Naive B cell (primary cell): ENCODE measurements at places on chromosomes 2 and 18. TPM values are rescaled to one million over a fixed set of nuclear protein-coding genes. Genes with fewer than 3 reads are reported as not detected.

UGT1A1 gene
- polyA plus RNA-seq = not detected

GLB1L gene
- polyA plus RNA-seq = 1.00 TPM

BMP10 gene
- polyA plus RNA-seq = not detected

NEU2 gene
- polyA plus RNA-seq = not detected

CACNB4 gene
- not detected for polyA plus RNA-seq

SPRED2 gene
- polyA plus RNA-seq = 2.4 TPM

MC5R gene
- polyA plus RNA-seq = not detected

DNA sequence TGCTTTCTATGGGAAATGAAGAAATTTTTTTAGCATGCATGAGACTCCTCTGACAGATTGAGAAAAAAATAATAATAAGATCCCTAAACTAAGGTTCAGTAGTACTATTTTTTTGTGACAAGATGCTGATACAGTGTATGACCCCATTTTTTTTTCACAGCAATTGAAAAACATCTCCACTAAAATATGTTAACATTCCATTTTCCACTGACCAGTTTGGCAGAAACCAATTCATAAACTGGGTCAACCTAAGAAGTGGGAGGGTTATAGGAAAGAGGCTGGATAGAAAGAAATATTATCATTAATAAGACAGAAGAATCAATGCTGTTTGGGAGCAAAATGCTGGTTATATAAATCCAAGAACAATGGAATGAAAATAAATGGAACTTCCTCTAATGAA, 182.7 kb downstream of the ANTXR1 start:
- no peak for DNase-seq

GRCh38 chr2:218733171-218734021, 22.8 kb downstream of the TTLL4 start:
- no peak for DNase-seq

DNA sequence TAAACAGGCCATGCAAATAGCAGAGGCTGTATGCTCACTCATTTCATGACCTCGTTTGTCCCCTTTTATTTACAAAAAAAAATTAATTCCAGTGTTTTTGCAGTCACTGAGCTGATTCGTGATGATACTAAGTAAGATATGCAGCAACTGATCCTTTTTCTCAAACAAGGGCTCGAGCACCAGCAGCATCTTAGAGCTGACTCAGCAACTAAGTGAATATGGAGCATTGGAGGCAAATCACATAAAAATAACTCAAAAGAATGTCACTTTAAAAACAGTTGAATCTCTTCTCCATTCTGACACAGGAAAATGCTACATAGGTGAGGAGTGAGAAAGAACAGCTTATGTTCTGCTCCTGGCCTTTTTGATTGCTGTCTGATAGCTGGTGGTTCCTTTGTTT, 152.8 kb downstream of the ABCA12 start:
- DNase-seq = no peak

DNA sequence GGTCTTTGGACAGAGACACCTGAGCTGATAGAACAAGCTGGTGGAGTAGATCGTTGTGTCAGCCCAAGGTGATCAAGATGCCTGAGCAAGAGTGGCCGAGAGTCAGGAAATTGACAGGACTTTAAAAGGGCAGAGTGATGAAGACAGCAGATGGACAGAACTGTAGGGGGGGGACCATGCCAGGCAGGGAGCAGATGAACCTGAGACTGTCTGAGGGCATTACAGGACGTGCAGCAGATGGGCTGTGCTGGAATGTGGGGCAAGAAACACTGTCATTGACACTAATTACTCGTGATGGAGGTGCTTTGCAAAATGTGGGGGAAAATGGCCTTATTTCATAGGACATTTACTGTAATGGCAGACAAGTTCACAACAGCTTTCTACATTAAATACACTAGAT, 225.0 kb downstream of the THSD7B start:
- DNase-seq = no peak

- no peak for DNase-seq
Measured at GRCh38 chr2:107825206-107825563, 1.5 kb upstream of the RGPD4 start.

DNA sequence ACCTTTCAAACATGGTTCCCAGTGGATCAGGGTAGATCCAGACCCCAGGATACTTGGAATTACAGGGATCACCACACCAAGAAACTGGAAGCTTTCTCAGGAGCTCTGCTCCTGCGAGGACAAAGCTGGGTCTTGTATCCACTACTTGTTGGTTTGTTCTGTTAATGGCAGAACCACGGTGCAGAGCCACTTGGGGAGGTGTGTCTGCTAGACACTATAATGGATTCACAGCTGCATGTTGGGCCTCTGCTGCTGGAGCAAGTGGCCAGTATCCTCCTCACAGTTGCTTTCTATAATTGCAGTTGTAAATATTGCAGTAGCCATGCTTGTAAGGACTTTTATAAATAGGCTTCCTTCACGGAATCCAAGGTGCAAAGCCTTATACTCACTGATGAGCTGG, 12.9 kb downstream of the FOSL2 start:
- no peak for DNase-seq

DNA sequence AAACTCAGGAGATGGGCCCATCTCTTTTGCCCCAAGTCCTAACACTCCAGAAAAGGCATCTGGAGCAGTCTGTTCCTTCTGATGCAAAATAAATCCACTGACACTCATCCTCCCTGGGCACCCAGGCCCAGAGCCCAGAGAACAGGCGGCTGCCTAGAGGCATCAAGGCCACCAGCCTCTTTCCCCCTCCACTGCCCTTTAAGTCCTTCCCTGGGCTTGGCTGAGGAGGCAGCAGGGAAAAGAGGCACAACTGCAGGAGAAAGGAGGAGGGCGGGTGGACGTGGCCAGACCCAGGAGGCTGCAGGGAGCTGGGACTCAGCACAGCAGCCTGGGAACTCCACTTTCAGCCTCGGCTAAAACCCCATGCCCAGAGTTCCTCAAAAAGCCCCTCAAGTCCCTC, 99.7 kb upstream of the ID2 start:
- DNase-seq = no peak

GRCh38 chr2:161703863-161704262, 79.6 kb downstream of the SLC4A10 start:
- no peak for DNase-seq

DNA sequence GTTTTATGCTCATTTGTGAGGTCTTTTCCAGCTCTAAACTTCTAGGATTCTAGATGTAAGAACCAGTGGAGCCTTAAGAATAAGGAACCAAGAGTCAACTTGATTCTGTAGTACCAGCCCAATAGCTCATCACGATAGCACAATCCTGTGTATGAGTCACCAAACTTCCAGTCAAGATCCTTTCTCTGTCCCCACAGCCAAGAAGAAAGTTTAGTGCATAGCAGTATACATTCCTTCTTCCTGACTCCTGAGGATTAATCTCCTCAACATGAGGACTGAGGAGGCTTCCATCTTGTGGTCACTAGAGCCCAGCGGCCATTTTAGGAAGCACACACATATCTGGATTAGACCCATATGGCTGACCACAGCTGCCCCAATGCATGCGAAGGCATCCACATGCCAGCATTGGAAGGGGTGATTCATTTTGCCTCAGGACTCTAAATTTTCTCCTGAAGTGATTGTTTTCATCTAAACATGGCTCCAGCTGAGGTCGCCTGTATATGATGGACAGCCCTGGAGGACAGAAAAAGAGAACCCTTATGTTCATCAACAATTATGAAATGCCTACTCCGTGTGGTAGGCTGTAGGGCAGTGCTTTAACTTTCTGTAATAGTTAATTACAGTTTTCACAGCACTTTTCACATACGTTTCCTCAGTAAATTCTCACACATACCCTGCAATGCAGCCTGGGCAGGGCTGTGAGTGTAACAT, 53.5 kb downstream of the RASGRP3 start:
- no peak for DNase-seq

DNA sequence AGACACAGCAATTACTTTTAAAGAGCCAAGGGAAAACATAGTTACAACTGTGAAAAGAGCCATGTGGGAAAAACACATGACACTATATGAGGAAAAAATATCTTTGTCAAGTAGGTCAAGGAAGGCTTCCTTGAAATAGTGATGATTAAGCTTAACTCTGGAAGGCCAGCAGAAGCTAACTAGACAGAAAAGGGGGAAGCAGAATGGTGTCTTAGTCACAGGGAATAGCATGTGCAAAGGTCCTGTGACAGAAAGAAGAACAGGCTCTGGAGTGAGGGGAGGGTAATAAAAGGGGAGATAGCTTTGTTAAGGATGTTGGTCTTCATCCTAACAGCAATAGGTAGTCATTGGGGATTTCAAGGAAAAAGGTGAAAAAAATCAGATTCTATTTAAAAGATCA, 64.0 kb downstream of the ARHGAP25 start:
- DNase-seq = no peak

GRCh38 chr2:203261326-203262159, 22.7 kb downstream of the CYP20A1 start:
- no peak for DNase-seq

DNA sequence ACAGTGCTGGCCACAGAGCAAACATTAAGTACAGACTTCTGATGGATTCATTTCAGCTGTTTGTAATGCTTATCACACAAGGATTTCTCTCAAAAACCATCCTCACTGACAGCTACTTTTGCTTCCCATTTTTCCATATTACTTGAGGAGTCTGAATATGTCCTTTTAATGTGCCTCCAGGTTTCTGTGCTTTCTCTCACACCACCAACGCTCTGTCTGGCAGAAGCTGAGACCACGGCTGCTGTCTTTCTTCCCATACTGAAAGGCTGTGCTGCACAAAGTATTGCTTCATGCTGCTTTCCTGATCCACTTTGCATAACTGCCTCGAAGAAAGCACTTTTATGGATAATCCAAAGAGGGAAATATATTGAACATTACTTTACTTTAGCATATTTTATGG, 312.1 kb upstream of the ZEB2 start:
- DNase-seq = no peak

GRCh38 chr18:35729991-35730668, 148.6 kb downstream of the GALNT1 start:
- no peak for DNase-seq

DNA sequence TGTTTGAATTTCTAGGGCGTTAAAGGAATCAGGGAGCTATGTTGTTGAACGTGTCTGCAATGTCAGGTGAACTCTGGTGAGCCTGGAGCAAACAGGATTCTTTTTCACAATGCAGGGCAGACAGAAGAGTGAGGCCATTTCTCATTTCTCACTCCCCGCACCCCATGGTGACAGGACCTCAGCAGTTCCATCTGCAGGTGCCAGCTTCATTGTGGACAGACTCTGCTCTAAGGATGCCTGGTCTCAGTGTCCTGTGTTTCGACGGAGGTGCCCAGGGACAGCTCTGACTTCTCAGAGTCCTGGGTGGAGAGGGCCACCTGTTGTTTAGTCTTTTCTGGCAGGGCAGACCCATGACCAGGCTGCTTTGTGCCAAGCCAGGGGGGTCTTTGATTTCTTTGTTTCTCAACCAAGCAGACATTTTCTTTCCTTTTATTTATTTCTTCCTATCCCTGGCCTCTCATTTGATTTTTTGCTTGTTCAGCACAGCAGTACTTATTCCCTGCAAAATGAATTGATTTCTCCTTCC, 201.5 kb downstream of the RNF144A start:
- no peak for DNase-seq

GRCh38 chr18:54269893-54270844, 852 bp downstream of the POLI start:
- peak; percentile 44 for DNase-seq

- no peak for DNase-seq
Measured at GRCh38 chr2:86028766-86029381, 76.8 kb downstream of the POLR1A start.

- no peak for DNase-seq
Measured at GRCh38 chr2:69165091-69165880, 152.3 kb downstream of the ANTXR1 start.

DNA sequence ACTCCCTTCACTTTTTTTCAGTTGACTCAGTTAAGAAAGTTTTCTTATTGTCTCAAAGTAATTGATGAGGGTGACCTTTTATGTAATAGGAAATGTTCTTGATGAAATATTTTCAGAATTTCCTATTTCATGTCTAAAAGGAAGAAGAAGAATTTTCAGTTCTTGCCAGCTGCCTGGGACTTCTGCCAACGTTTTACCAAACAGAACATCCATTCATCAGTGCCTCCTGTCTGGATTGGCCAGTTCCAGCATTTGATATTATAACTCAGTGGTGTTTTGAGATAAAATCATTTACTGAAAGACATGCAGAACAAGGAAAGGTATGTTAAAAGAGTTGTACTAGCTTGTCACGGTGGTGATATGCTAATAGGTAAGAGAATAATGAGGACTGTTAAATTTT, 104.7 kb upstream of the MYO3B start:
- DNase-seq = no peak

GRCh38 chr2:109080109-109080508, 48.9 kb upstream of the SH3RF3 start:
- no peak for DNase-seq

GRCh38 chr2:101108357-101108756, 42.8 kb downstream of the TBC1D8 start:
- DNase-seq = no peak

- no peak for DNase-seq
Measured at GRCh38 chr2:66153941-66154340, 281.0 kb upstream of the MEIS1 start.

DNA sequence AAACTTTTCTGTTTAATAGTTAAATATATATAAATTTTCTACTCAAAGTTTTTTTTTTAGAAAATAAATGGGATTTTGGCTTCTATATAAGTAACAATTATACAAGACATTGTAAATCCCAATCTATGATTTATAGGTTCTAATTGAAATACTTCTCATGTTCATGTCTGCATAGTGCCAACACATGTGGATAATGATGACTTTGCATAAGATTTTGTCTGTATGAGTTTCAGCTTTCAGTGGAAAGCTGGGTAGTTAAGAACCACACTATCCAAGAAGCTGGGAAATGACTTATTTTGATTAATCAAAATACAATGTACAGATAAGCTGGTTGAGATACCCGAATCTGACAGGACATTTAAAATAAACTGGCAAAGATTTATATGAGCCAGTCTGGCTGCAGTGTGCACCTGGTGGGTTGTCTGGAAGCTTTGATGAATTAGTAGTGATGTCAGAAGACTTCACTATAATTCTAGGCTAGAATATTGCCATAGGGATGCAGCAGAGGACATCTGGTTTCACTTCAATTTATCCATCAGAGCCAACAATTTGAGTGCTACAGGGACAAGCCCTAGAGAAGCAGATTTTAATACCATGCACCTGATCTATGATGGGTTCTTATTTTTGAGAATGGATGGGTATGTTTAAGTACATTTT, 45.4 kb downstream of the EML6 start:
- DNase-seq = no peak

GRCh38 chr2:234705108-234705507, 208.2 kb upstream of the ARL4C start:
- no peak for DNase-seq
